ENCODE measurements at places on chromosomes 16 and 17.

GRCh38 chr16:81198635-81199034 is 39.9 kb upstream of the BCO1 start:
- DNase-seq = no peak

DNA sequence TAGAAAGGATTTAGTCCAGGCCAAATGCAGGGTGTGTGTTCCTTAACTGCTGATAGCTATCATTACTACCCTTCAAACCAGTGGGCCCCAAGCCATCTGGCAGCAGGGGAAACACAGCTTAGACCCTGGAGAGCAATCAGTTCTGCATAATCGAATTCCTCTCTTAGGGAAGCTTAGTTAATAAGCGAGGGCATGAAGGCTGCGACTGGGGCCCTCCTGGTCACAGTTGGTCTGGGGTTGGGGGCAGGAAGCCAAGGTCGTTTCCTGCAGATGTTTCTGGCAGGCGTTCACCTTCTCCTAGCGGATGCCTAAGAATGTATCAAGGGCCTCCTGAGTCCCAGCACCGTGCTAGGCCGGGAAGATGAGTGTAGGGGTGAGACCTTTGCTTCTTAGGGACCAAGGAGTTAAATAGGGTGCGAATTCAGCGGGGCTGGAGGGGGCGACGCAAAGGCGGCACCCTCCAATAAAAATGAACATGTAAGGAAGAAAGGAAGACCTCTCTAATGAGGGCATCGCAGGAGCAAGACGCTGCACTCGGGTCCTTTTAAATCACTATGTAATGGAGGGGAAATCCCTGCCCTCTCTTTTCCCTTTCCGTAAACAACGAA is 16.5 kb upstream of the EEF2K start:
- DNase-seq = no peak

DNA sequence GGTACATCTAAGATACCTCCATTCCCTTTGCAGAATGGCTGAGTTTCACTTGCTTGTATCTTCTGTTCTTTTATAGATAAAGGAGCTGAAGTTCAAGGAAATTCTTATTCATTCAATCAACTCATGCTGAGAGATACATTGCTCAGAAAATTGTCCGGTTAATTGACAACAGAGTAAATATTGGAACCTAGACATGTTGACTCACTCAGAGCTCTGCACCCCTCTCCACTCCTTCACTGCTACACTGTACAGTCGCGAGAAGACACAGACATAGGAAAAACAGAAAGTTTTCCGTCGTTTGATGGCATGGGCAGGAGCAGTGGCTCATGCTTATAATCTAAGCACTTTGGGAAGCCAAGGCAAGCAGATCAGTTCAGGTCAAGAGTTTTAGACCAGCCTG is 690.5 kb upstream of the SOX9 start:
- no peak for DNase-seq

- peak; percentile 33 for DNase-seq
These were observed 37.7 kb downstream of the XYLT1 start for GRCh38 chr16:17432901-17433576.

DNA sequence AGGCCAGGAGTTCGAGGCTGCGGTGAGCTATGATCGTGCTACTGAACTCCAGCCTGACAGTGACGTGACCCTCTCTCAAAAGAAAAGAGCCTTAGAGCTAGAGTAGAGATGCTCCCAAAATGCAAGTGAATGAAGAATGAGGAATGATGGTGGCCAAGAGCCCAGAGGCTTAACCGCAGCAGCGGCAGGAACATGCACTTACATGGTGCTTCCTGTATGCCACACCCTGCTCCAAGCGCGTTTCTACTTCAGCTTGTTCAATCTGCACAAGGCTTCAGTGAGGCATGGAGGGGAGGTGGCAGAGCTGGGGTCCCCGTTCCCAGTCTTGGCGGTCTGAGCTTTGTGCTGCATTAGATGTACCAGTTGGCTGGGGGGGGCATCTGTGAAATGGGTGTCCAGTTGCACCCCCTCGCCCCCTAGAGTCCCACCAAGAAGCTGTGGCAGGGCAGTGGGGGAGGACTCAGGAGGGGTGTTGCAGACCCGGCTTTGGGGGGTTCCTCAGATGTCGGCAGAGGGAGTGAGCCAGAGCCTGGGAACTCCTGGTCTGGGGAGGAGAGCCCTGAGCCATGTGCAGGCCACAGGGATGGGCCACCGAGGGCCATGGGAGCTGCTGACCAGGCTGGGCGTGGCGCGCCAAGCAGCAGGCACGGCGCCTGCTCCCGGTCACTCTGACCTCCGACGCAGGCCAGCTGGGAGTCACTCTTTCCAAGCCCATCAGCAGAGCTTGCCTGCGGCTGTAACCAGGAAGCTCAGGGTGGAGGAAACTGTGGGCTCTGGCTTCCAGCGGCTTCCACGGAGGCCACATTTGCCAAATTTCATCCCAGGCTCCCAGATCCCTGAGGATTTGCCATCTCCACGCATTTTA is 260.1 kb downstream of the PARN start:
- DNase-seq = peak; percentile 56

GRCh38 chr16:57915267-57915666 is 55.7 kb downstream of the CNGB1 start:
- no peak for DNase-seq

GRCh38 chr16:30966033-30966619 is 8.6 kb downstream of the SETD1A start:
- no peak for DNase-seq

DNA sequence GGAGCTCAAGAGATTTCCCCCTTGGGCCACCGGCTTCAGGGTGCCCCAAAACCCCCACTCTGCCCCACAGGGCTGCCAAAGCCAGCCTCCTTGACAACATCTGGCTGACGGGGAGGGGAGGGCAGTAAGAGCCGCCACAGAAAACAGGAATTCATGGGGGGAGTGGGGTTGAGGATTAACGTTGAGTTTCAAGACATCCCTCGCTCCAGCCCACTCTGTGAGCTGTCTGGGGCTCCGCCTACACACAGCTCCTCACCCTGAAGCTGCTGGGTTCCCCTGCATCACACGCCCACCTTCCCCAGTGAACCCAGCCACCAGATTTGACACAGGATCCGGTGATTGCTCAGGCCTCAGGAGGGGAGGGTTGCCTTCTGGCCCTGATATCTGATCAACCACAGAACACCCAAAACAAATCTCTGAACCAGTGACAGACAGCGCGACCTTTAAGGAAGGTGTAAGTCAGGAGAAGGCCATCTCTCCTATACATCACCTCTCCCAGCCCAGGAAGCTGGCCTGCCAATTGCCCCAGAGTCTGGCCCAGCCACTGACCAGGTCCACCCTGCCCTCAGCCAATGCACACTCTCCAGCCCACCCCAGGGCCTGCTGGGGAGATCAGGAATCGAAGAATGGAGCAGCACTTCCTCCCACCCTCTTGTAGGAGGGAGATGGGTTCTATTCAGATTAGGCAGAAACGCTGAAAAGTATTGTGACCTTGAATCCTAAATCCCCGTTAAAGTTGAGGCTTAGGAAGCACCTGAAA is 132.1 kb downstream of the CLEC16A start:
- no peak for DNase-seq

GRCh38 chr17:75144816-75145512 is 9.3 kb downstream of the JPT1 start:
- no peak for DNase-seq

- DNase-seq = peak; percentile 43
These were observed 258.1 kb upstream of the SALL1 start for GRCh38 chr16:51409001-51409675.
